ENCODE measurements at places on chromosomes 3 and 15.

GRCh38 chr3:195895861-195896360, 12.4 kb downstream of the TNK2 start:
- DNase-seq, result peak; percentile 76

DNA sequence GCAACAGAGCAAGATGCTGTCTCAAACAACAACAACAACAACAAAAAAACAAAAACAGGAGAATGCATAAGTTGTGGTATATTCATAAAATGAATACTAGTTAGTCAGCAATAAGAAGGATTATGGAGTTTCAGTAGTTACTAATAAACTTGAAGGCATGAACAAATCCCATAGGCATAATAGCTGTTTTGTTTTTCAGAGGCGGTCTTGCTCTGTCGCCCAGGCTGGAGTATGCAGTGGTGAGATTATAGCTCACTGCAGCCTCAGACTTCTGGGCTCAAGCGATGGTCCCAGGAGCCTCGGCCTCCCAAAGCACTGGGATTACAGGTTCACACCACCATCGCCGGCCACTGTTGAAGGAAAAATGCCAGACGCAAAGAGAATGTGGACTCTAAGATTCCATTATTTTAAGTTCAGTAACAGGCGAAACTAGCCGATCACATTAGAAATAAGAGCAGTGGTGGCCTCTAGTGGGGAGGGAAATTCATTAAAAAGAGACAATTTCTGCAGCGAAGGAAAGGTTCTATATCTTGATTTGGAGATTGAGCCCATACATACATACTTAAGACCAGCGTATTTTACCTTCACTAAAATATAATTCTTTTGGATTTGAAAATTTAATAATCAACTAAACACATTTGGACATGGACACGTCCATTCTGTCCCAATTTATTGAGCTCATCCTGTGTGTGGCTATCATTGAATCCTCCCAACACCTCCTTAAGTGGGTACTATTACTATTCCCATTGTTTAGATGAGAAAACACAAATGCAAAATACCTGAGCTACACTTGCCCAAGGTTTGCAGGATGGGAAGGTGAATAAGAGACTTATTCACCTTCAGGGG, 27.4 kb upstream of the HDAC11 start:
- peak; percentile 25 for DNase-seq

GRCh38 chr15:97947465-97948260, 12.8 kb upstream of the ARRDC4 start:
- no peak for DNase-seq

DNA sequence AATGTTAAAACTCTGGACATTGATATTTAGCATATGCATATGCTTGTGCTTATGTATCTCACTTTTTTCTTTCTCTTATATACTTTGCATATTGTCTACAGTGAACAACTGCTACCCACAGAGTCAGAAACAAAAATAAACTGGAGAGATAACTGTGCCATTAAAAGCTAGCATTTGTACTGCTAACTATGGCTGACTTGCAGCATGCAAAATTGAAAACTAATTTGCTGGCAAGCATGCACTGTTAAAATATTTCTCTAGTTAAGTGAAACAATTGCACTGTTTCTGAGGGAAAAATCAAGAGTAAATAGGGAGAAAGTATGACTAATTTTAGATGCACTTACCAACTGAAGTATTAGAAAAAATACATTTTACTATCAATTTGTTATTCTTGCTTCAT, 177.8 kb downstream of the CBLB start:
- DNase-seq, result no peak

GRCh38 chr3:49238274-49239127, 38.5 kb downstream of the C3orf62 start:
- peak; percentile 33 for DNase-seq

DNA sequence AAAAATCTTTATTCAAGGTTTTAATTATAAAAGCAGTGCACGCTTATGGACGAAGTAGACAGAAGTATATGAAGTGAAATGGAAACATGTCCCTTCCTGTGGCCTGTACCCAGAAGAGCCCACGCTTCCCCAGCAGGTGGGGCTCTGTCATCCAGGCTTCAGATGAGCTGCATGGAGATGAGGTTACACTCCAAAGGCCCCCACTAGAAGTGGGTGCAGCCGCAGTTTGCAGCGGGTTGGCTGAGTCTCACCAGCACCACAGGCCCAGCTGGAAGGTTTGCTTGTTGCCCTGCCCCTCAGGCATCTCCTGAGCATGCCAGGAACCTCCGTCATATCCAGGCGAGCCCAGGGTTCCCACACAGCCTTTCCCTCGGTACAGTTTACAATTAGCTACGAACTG, 33.1 kb downstream of the PRR20G start:
- no peak for DNase-seq

GRCh38 chr3:157652366-157652765, 149.2 kb upstream of the VEPH1 start:
- no peak for DNase-seq

DNA sequence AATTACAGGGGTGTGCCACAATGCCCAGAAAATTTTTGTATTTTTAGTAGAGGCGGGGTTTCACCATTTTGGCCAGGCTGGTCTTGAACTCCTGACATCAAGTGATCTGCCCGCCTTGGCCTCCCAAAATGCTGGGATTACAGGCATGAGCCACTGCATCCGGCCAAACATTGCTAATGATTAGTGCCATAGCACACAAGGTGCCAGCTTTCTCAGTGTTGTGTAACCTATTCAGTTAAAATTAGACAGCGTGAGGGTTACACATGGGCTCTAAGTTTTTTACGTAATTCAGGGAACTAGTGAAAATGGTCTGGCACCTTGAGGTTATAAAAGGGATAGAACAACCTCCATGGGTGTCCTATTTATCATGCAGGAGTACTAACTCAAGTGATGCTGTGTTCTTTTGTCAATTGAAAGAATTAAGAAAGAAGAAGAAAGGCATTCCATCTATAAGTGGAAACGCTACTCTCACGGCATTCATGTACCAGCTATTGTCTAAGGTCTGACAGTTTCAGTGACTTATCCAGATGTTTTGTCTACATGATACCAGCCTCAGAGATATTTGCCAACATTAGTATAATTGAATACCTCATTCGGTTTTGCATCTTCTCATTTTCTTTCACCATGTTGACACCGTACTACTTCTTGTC, 84.7 kb downstream of the EOMES start:
- DNase-seq, result no peak

DNA sequence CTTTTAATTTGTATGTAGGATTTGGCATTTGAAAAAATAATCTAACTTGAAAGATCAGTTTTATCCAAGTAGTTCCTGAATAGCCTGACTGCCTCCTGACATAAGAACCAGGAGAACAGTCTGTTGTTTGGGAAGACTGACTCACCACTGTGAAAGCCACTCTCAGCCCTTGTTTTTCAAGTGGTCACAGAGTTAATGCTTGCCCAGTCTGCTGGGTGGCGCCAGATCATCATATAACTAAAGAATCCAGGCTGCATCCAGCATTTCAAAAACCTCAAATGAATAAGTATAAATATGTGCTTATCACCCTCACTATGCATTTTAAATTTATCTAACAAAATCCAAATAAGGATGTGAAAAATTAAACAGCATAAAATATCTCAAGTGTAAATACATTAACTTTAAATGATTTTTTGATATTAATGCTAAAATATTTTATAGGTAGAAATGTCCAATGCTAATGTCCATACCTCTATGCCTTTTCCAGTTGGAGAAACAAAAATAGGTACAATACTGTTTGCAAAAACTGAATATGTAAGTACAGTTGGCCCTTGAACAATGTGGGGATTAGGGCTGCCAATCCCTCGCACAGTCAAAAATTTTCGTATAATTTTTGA, 26.9 kb upstream of the ZBBX start:
- DNase-seq, result peak; percentile 45

DNA sequence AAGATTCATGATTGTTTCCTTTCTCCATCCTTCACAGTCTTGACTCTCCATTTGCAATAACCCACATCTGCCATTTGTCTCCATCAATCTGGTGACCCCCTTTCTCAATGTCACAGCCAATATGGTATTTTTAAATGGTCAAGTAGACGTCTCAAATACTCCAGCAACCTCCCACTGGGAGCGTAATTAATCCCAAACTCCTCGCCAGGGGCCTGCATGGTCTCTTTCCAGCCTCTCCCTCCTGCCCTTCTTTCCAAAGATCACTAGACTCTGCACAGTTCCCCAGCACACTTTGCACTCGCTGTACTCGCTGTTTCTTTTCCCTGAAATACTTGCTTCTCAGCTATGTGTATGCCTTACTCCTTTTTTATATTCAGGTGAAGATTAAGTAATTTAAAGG, 115.3 kb downstream of the PLCH1 start:
- no peak for DNase-seq

- DNase-seq, result no peak
Observed at GRCh38 chr3:195123281-195123691, 147.7 kb downstream of the XXYLT1 start.

DNA sequence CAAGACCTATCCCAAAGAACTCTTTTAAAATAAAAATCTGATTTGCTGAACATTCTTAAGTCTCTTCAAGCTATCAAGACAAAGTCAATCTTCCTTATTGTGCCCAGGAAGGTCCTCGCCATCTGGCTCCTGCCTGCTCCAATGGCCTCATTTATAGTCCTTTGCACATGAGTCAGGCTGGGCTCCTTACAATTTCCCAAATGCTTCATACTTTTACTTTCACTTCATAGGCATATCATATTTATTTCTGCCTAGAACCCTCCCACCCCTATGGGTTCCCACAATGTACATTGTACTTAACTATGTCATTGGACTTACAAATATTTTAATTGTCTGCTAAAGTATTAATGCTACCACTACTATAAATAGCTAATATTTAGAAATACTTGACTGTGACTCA, 9.1 kb downstream of the THRB start:
- no peak for DNase-seq

- no peak for DNase-seq
Observed at GRCh38 chr3:191105418-191105817, 93.6 kb upstream of the OSTN start.

- no peak for DNase-seq
Observed at GRCh38 chr3:104040896-104041295, 1325.8 kb upstream of the ALCAM start.

DNA sequence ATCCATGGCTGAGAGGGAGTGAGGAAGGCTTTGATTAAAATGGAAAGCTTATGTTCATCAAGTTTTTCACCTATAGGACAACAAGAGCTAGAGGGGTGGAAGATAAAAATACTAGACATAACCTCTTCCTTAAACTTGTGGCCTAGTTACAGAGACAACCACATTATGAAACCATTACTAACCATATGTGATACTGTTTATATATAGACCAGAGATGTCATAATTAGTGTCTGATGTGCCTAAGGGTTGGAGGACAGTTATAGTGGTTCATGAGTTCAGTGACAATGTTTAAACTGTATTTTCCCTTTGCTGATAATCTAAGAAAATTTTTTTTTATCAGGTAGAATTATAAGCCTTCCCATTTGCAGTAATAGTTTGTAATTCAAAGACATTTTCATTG, 23.7 kb downstream of the PHLDB2 start:
- DNase-seq, result no peak

GRCh38 chr15:79115986-79116665, 25.5 kb upstream of the RASGRF1 start:
- DNase-seq, result no peak

- DNase-seq, result no peak
Observed at GRCh38 chr3:11552289-11553264, 91.1 kb downstream of the VGLL4 start.

DNA sequence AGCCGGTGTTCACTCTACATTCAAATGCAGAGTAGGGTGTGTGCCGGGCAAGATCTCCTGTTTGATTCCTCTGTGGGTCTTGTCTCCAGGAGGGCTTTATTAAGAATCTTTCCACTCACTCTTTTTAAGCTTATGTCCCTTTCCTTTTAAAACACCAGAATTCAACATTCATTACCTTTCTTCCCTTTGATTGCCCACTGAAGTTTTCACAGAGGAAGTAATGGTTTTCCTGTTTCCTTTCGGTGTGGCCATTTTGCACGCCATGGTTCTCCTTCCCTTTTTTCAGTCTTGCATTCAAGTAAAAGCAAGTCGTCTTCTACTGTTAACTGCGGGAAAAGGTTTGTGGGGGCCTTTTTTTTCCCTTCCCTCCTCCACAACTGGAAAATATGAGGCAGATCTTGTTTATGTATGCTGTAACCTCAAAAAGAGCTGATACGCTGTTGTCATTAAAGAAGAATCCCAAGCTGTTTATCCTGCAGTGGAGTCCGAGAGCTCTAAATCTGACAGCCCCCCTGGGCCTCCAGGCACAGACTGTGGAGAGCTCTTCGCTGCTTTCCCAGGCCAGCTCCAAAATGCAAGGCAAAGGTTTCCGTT, 40.5 kb downstream of the FILIP1L start:
- no peak for DNase-seq

DNA sequence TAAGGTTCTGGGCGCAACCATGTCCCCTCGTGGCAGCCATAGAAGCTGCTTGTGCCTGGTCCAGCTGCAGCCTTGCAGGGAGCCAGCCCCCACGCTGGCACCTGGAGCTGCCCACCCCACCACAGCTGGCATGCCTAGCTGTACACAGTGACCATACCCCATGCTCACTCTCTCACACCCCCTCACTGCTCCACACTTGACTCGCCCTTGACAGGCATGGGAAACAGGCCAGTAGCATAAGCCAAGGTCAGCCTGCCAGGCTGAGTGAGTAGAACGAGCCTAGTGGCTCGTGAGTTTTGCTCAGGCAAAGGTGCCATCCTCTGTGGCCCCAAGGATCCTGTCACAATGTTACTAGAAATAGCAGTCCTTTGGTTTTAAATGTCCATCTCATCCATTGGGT, 52.7 kb upstream of the CADM2 start:
- DNase-seq, result no peak

DNA sequence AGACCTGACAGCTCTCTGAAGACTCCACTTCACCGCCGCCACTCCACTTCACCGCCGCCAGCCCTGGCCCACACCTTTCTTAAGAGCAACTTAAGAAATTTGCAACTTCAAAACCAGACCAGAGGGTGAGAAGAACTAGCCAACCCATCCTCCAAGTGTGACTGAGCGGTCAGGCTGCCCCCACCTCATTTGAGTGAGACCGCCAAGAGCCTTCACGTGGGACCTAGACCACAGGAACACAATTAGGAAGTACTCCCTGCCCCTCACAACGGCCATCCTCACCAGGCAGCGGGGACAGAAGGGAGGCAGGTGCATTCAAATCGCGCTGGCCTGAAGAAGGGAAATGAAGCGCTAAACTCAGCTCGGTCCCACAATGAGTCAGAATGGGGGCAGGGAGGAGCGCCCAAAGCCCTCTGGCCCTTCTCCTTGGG, 156.8 kb upstream of the BCL6 start:
- DNase-seq, result no peak

DNA sequence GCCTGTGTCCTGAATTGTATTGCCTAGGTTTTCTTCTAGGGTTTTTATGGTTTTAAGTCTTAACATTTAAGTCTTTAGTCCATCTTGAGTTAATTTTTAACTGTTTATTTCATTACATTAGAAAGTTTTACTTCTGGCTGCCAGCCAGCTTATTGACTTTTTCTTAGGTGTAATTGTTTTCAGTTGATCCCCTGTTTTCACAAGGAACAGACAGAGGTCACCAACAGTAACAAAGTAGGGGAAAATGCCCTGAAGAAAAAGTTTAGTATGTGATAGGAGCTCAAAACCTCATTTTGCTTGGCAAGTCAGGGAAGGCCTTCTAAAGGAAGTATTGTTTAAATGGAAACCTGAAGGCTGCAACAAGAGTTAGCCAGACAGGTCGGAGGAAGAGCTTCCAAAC, 10.4 kb downstream of the WDR48 start:
- no peak for DNase-seq

GRCh38 chr3:30751610-30752299, 142.7 kb downstream of the GADL1 start:
- no peak for DNase-seq
